Hematopoietic multipotent progenitor cell treated with erythropoietin and hydrocortisone succinate and interleukin-3 and kit ligand, for 17 days (in vitro differentiated cells): ENCODE measurements at places on chromosomes 5 and 9.
A peak's percentile ranks its signal among the peaks of the same experiment; 100 is the strongest.

- DNase-seq: peak; percentile 65
Observed at GRCh38 chr5:54325610-54326311, 15.4 kb upstream of the ARL15 start.

DNA sequence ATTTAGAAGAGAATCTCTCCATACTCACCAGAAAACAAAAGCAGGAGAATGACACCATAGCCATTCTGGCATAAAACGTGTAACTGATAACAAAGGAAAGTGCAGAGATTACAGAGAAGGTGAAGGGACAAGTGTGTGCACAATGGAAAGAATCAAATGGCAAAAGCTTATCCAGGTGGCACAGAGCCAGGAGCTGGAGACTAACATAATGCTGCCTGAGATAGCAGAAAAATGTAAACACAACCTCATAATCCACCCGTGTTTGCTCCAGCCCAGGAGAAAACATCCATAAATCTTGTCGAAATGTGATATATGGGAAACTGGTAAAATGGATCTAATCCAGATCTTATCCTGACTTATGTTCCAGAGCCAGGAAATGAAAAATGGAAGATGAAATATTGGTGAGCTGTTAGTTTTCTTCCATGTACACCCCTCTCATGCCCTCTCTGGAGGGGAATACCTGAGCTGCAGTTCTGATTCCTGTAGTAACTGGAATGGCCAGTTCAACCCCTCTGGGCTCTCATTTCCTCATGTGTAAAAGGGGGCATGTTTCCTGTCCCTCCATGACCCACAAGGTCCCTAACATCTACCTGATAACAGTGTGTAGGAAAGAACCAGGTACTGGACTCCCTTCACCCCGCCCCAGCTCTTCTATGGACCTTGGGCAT is 212.3 kb upstream of the DAPK1 start:
- DNase-seq: no peak

DNA sequence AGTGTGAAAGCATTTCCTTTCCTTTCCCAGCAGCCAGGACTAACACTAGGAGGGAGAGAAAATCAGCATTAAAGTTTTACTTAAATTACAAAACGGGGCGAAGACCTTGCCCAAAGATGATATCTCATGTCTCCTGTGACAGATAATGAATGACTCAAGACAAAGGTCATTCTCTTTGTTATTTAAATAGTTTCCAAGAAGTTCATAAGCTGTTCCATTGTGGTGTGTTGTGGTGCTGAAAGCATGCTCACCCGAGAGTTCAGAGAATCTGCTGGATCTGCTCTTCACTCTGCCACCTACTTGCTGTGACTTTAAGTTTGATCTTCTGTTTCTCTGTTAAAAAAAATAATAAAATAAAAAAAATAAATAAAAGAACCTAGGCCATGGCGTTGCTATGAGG is 265.9 kb upstream of the NR4A3 start:
- no peak for DNase-seq

- no peak for DNase-seq
Observed at GRCh38 chr9:121709798-121710197, 58.4 kb downstream of the DAB2IP start.

- no peak for DNase-seq
Observed at GRCh38 chr9:132862533-132862932, 15.6 kb downstream of the AK8 start.

- DNase-seq: no peak
Observed at GRCh38 chr9:10000669-10001068, 612.1 kb downstream of the PTPRD start.

- DNase-seq: no peak
Observed at GRCh38 chr5:78009937-78010527, 233.9 kb upstream of the TBCA start.

GRCh38 chr9:93612052-93612795 is 35.8 kb downstream of the PHF2 start:
- DNase-seq: no peak

- no peak for DNase-seq
Observed at GRCh38 chr5:99317136-99317535, 388.3 kb upstream of the CHD1 start.

- no peak for DNase-seq
Observed at GRCh38 chr9:99326112-99326916, 104.2 kb downstream of the SEC61B start.

GRCh38 chr5:78755822-78756429 is 107.4 kb upstream of the LHFPL2 start:
- DNase-seq: no peak

DNA sequence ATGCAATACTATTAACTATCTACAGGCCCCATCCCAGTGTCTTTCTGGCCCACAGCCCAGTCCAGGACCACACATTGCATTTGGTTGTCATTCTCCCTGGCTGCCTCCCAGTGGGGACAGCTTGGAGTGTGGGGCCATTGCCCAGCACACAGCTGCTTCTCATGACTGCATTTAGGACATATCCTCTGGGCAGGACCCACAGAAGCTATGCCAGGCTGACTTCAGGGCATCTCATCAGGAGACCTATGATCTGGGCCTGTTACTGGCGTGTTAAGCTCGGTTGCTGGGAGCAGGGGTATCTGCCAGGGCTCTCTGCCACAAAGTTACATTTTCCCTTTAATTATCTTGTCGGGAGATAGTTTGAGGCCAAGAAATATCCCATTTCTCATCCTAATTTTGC is 32.1 kb upstream of the CLPTM1L start:
- no peak for DNase-seq

DNA sequence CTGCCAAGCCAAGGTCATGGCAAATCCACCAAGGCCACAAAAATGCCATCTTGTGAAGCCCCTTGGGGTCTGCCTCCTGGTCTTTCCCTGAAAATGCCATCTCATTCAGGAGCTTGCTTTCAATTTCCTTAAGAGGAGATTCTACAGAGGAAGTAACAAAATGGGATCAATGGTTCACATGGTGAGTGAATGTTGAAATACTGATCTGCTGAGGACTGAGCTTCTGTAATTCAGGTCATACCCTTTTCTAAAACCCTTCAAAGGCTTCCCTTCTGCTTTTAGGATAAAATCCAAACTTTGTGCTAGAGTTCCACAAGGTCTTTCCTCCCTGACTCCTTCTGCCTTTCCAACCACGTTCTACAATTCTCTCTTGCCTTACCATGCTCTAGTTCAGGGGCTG is 24.7 kb upstream of the NR3C1 start:
- DNase-seq: no peak

GRCh38 chr9:7081065-7081600 is 323.4 kb downstream of the KDM4C start:
- no peak for DNase-seq

GRCh38 chr9:110580850-110581249 is 1.3 kb upstream of the SVEP1 start:
- DNase-seq: no peak

GRCh38 chr9:112382501-112383364 is 2.8 kb downstream of the HSDL2 start:
- DNase-seq: no peak

DNA sequence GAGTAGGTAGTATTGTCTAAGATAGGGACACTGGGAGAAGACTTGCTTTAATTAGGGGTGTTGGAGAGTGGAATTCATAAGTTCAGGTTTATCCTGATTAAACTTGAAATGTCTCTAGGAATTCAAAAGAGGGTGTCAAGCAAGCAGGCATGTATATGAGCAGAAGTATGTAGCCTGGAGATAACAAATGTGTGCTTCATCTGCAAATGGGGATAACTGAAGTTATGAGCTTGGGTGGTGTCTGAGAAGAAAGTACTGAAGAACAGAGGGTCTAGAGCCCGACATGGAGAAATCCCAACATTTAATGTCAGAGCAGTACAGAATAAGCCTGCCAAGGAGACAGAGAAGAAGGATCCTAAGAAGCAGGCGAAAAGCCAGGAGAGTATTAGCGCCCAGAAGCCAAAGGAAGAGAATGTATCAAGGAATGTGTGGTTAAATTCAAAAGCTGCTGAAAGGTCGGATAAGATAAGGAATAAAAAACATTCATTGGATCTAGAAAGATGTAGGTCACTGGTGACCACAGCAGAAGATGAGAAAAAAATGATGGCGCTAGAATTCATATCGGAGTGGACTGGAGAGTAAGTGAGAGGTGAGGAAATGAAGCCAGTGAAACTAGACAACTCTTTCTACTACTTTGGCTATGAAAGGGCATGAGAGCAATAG is 401.5 kb upstream of the PIK3R1 start:
- no peak for DNase-seq

- no peak for DNase-seq
Observed at GRCh38 chr9:87067426-87067825, 120.1 kb upstream of the GAS1 start.

DNA sequence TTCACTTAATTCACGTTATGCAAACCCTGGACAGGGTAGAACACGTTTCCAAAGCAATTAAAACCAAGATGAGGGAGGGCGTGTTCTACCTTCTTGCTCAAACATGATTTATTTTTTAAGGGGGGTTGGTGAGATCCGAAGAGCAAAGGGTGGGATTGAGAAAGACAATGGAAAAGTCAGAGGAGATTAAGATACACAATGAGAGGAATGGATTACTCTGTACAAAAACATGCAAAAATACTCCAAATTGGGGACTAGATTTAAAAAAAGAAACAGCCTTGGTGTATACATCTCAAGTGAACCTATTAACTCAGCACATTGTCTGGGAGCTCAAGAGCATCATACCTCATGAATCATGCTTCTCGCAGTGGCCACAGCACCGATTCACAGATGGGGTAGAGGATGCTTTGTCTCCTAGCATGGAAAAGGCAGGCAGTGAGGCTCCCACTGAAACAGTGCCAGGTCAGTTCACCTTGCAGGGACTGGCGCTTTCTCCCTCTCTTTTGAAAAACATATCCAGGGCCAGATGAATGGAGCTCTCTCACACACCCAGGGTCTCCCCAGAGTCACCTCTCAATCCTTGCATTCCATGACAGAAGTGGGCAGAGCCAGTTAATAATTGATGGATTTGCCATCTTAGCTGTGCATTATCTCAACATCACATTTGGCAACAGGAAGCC is 459.7 kb downstream of the BNC2 start:
- DNase-seq: no peak

GRCh38 chr5:61342071-61342501 is 10.0 kb downstream of the ZSWIM6 start:
- DNase-seq: no peak

GRCh38 chr9:88587885-88588649 is 53.1 kb downstream of the NXNL2 start:
- DNase-seq: no peak

DNA sequence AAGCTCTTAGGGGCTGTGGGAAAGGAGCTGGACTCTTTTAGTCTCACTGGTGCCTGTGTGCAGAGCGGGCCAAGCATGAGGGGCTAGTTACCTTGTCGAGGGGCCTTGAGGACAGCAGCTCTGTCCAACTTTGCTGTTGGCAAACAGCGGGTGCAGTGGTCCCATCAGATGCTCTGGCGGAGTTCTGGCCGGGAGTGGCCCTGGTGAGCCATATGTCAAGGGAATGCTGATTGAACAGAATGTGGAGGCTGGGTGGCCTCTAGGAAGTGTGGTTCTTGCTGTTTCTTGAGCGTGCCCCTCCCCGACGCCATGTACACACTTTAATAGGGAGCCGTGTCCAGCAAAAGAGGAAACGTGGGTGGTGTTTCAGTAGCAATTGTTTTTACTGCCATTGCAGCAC is 3.6 kb upstream of the ADAMTS2 start:
- no peak for DNase-seq

DNA sequence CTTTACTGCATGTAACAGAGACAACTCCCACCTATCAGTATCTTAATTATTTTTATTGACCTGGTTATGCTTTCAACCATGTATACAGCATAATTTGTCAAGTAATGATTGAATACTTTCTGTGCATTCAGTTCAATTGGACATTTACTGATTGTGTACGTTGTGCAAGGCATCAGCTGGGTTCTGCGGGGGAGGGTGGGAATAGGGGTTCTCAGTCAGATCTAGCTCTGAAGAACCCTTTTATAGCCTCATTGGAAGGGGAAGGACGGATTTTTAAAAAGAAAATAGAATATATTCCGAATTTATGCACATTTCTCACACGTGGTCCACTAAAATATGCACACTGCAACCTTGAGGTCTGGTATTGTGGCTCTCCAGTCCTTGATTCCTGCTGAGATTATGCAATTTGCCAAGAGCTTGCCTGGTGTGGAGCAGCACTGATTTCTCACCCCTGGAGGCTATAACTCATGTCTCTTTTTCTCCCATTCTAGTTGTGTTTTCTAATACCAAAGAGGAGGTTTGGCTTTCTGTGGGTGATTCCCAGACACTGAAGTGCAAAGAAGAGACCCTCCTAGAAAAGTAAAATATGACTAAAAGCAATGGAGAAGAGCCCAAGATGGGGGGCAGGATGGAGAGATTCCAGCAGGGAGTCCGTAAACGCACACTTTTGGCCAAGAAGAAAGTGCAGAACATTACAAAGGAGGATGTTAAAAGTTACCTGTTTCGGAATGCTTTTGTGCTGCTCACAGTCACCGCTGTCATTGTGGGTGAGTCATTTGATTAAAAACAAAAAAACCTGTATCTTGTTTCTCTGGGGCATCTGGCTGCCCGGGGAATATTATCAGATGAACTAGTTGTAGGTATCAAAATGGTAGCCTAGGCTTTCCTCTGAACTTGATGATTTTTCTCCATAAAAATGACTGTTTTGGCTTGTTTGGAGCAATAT is 1.7 kb downstream of the SLC1A3 start:
- no peak for DNase-seq

DNA sequence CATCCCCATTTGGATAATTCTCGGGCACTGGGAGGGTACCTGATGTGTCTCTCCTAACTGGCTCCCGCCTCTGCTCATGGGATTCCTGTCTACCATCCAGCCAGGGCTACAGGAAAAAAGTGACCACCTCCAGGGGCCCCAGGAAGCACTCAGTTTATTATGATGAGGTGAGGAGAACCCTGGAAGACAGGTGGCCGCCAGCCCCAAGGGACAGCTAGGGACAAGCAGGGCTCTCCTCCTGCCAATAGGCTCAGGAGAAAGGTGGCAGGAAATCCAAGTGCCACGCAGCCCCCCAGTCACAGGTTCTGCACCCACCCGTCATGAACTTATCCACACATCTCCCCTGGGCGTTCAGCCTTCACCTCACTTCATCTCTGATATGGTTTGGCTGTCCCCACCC is 61.5 kb upstream of the ZNF354A start:
- DNase-seq: no peak

DNA sequence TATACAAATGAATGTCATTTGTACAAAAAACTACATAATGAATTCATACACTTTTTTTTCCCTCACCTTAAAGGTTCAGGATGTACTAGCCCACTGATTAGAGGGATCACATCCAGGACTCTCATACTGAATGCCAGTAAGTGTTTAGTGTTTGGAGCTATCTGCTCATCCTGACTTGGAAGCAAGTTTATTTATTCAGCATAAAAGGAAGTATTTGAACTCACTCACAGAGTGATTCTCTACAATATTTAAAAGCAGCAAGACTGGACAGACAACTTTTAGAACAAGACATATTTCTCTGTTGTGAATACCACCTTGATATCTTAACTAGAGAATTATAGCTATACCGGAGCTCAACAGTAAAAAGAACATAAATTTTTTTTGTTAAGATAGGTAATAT is 14.8 kb upstream of the IQGAP2 start:
- no peak for DNase-seq

DNA sequence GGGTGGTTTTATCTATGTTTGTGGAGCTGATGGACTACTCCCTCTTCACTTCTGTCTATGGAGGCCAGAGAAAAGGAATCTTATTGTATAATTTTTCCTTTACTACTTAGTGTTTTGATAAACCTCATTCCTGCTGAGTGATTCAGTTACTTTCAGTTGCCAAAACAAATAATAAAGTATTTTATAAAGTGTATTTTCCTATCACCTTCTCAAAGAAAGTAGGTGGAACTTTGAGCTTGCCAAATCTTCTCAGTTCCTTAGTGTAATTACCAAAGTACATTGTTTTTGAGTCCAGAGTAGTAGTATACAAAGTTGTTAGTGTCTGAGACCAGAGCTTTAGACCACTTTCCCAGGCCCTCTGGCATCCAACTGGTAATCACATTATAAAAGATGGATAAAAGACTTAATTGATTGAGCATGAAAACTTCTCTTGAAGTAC is 13.5 kb downstream of the RABGAP1 start:
- no peak for DNase-seq
